ENCODE measurements at places on chromosomes 7 and 10.
A peak's percentile ranks its signal among the peaks of the same experiment; 100 is the strongest.

- no peak for DNase-seq
These were observed 647.5 kb upstream of the IGFBP3 start for GRCh38 chr7:46568420-46569132.

DNA sequence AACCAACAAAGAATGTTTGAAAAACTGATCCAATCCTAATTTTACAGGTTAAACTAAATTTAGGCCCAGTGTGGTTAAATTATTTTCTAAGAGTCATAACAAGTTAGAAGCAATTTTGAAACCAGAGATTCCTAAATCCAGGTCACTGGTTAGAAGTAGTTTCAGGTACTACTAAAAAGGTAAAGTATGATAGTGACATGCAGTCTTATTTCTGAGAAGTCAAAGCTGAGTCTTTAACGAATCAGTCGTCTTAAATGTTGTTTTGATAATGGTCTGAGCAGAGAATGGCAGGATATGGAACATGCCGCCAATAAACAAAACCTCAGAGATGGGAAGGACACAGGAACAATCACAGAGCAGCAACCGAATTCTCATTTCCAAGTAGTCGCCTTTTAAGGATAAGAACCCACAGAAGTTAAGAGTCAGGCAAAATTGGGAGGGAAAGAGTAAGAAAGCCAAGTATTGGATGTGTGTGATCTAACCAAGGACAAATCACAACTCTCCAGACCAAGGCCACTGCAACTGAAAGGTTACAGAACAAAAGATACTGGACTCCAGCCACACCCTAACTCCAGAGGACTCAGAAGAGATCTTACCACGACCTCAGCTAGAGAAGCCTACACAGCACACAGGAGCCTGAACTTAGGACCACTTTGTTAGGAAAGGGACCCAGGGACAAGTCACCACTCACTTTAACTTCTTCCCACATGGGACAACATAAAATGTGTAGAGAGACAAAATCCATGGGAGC lies 19.7 kb downstream of the TMEM243 start:
- DNase-seq, result no peak

- DNase-seq, result no peak
These were observed 292.0 kb downstream of the PHTF2 start for GRCh38 chr7:78090616-78091015.

GRCh38 chr10:133045556-133046389 lies 42.0 kb upstream of the ADGRA1 start:
- no peak for DNase-seq

DNA sequence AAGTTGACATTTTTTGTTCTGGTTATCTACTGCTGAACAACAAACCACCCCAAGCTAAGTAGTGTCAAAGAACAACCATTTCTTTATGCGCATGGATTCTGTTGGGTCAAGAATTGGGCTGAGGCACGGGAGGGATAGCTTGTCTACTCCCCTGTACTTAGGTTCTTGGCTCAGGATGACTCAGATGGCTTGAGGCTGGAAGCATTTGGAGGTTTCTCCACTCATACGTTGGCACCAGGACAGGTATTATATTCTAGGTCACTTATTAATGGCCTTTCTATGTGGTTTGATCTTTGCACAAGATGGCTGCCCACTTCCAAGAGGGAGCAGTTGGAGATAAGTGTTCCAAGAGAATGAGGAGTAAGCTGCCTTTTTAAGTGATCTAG lies 11.8 kb upstream of the TFAM start:
- no peak for DNase-seq

DNA sequence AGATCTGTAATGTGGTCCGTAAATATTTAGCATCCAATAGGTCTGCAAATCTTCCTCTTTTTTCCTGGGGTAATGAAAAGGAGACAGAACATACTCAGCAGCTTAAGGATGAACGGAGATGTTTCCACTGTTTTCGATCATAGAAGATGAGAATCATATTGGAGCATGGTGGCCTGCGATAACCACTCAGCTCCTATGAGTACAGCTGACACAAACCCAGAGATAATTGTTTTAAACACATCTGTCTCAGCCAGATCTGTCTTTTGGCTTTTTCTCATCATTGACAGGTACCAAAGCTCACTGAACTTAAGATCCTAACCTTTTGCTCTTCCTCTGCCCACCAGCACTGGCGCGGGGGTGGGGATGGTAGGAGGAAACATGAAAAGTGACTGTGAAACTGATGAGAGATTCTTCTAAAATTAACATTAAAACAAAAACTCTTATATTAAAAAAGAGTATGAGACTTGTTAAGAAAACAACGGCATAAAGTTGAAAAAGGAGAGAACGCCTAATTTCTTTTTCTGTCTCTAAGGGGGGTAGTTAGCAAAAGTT lies 71.0 kb downstream of the SVOPL start:
- no peak for DNase-seq

DNA sequence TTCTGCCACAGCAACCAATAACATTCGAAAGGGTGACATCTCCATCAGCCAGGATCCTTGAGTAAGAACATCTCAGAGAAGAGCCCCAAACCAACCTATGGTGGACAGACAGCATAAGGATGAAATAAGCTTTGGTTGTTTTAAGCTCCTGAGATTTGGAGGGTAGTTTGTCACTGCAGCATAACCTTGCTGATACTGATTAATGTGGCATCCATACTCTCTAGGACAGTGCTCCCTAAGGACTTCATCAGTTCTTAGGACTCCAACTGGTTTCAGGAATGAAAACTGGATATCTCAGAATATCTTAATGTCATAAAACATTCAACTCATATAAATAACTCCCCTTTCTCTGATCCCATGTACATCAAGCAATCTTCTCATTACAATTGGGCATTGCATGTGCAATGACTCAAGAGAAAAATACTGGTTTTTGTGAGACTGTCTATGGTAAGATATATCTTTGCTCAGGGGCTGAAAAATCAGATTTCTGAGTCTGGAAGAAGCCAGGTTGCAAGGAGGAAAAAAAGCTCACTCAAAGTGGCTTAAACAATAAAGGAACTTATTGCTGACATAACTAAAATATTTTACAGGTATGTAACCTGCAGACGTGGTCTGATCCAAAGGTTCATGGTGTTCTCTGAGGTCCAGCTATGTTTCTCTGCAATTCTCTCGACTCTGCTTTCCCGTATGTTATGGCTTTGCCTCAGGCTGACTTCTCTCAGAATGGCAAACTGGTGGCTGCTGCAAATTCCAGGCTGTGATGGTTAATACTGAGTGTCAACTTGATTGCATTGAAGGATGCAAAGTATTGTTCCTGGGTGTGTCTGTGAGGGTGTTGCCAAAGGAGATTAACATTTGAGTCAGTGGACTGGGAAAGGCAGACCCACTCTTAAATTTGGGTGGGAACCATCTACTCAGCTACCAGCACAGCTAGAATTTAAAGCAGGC lies 65.7 kb downstream of the RAB11FIP2 start:
- DNase-seq, result no peak

- DNase-seq, result no peak
These were observed 1.1 kb upstream of the PWWP2B start for GRCh38 chr10:132395704-132396493.

GRCh38 chr10:101140084-101140949 lies 9.2 kb downstream of the TLX1 start:
- no peak for DNase-seq

GRCh38 chr10:103888113-103888841 lies 29.7 kb downstream of the STN1 start:
- no peak for DNase-seq

DNA sequence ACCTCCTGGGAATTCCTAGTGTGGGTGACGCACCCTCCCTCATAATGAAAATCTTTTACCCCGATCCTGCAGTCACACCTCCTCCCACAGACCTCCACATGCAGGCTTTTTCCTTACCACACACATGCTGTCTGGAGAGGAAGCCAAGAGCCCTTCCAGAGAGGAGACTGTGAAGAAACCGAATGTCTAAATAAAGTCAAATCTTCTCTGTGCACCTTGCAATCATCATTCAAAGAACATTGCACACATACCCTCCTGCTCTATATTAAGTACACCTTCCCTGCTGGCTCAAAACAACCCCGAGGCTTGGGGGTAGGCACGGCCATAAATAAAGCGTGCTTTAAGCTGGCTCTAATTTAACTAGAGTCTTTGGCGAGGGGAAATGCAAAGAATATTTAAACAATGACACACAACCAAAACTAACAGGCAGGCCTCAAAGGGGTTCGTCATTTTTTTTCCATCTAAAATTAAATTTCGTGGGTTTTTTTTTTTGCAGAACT lies 34.9 kb downstream of the CALML3 start:
- no peak for DNase-seq

- DNase-seq, result peak; percentile 80
These were observed 11.8 kb downstream of the SFXN3 start for GRCh38 chr10:101042667-101043362.

- no peak for DNase-seq
These were observed 541.7 kb upstream of the ANKRD30A start for GRCh38 chr10:36583690-36584089.

DNA sequence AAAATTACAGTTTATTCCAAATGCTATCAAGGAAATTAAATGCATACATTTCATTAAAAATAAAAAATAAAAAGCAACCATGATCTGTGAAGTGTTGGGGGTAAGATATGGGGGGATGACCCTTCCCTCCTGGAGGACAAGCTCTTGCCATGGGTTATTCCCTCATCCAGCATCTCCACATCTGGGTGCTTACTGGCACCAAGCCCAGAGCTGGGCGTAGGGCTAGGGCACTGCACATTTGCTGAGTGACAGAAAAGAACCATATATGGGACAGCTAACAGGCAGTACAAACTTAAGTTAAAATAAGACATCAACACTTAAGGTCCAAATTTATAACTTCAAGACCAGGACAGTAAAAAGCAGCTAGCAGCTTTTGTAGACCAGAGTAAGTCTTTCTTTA lies 10.2 kb downstream of the CCDC6 start:
- no peak for DNase-seq

DNA sequence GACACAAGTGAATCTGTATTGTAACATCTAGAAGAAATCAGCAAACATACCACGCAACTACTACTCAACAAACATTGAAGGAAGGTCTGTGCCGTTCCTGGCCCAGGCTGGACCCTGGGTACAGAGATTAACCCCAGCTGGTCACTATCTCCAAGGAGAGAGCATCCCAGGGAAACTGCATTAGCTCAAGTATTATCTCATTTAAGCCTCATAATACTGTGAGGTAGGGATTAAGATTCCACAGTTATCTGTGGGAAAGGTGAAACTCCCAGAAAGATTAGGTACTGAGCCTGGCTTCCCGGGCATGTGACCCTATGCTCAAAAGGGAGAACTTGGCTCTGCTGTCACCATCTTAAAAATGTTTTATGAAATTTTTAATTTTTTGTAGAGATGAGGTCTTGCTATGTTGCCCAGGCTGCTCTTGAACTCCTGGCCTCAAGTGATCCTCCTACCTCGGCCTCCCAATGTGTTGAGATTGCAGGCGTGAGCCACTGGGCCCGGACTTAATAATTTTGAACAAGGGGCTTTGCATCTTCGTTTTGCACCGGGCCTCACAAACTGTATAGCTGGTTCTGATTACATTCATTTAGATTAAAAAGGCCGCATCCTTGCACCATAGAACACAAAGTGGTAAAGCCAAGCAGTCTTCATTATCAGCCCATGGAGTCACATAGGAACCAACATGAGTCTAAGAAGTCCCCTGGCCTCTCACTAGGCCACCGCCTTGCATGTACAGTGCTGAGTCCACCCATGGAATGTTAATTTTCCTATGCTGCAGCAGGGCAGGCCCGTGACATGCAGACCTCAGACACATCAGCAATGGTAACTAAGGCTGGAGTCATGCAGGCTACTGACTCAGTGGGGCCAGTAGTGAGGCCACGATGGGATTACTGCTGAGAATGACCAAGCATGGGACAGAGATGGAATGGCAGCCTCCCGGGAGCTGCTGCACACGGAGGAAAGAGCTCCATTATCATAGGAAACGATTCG lies 5.5 kb upstream of the CTBP2 start:
- no peak for DNase-seq

DNA sequence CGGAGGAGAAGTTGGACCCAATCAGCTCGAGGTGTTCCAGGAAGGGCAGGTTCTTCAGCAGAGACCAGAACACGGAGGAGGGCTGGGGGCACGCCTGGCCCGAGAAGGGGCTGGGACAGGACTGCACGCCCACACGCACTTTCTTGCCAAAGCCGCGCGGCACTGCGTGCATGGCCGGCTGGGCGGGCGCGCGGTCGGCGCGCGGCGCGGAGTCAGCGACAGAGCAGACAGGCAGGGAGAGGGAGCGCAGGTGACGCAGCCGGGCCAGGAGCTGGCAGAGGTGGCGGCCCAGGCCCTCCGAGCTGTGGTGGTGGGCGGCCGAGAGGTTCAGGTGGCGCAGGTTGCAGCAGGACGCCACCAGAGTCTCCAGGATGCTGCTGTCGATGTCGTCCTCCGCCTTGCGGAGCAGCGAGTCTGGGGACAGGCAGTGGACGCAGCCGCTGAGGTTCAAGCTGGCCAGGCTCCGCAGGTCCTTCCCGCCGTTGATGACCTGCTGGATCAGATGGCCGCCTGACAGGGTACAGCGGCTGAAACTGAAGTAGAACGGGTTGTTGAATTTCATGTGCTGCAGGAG lies 77.2 kb upstream of the TNRC18 start:
- no peak for DNase-seq

GRCh38 chr7:98250789-98251188 lies 1.2 kb downstream of the TECPR1 start:
- DNase-seq, result peak; percentile 21

- no peak for DNase-seq
These were observed 32.3 kb upstream of the PRKCQ start for GRCh38 chr10:6612371-6612770.

GRCh38 chr10:102211615-102212299 lies 14.3 kb upstream of the ELOVL3 start:
- DNase-seq, result no peak

DNA sequence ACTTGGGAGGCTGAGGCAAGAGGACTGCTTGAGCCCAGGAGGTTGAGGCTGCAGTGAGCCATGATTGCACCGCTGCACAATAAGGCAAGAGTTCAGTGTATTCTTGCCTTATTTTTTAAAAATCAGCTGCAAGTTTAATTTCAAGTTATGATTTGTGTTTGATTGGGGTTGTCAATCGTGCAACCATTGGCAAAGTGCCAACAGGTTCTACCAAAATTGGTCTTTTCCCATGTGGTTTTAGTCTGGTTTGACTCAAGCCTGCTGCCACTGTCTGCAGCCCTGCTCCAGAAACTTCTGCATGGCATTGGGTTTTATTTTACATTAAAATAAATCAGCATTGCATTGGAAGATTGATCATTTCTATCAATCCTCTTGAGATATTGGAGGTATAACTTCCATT lies 72.7 kb downstream of the PTPRE start:
- DNase-seq, result no peak

DNA sequence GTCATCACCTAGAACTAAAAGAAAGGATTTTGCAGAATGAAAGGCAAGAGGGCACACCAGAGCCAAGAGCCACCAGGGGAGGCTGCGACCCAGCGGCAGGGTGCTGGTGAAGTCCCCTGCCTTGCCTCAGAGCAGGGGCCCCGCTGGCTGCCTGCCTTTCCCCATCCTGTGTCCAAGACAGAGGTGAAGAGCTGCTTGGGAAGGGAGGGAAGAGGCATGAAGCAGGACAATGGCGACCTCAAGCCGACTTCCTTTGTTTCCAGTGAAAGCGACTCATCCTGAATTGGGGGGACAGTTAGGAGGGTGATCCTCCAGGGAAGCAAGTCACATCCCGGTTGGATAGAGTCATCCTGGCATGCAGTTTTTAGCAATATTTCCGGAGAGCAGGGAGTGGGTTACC lies 255.5 kb upstream of the YAE1 start:
- DNase-seq, result no peak

GRCh38 chr7:135184254-135184841 lies 13.8 kb upstream of the CYREN start:
- no peak for DNase-seq
